Stimulated activated CD4-positive, alpha-beta T cell treated with anti-CD3 and anti-CD28 coated beads, Interleukin-2, amount 100 ng/mL, for 4 hours (primary cell): ENCODE measurements at places on chromosomes 13 and 19.

- no peak for DNase-seq
Observed at GRCh38 chr13:108786456-108787200, 157.2 kb downstream of the MYO16 start.

DNA sequence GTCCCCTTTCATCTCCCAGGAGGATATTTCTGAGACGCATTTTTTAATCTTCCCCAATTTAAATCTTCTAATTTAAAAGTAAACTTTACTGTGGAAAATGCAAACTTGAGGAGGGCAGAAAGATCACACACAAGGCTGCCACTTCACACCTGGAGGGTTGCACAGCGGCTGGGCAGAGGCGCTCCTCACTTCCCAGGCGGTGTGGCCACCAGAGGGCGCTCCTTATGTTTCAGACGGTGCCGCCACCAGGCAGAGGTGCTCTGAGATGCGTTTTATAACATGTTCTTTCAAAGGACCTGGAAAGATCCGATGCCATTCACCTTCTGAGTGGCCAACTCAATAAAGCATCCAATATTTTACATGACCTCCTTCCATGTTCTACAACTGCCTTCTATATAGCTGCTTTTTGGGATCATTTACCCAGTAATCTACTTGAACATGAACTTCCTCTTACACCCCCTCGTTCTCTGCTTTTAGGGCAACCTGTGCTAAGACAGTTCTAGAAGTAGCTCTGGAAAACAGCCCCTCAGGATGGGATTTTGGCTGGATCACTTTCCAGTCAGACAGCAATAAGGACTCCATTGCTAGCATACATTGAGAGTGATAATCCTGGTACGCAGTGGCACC, 14.8 kb upstream of the MTUS2 start:
- DNase-seq: no peak

- no peak for DNase-seq
Observed at GRCh38 chr13:91618315-91618714, 219.9 kb downstream of the GPC5 start.

DNA sequence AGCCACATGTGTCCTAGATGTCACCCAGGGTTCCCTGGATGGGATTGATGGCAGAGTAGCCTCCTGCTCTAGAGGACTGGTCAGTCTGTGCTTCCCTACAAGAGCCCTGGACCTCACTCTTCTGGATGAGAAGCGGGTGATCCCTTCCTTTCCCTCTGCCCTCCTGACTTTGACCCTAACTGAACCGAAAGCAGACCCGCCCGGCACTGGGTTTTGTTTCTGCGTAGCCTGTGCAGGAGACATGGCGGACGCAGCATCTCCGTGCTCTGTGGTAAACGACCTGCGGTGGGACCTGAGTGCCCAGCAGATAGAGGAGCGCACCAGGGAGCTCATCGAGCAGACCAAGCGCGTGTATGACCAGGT, 4.9 kb downstream of the THOP1 start:
- DNase-seq: no peak

- no peak for DNase-seq
Observed at GRCh38 chr13:19596960-19597361, 35.6 kb upstream of the TPTE2 start.

DNA sequence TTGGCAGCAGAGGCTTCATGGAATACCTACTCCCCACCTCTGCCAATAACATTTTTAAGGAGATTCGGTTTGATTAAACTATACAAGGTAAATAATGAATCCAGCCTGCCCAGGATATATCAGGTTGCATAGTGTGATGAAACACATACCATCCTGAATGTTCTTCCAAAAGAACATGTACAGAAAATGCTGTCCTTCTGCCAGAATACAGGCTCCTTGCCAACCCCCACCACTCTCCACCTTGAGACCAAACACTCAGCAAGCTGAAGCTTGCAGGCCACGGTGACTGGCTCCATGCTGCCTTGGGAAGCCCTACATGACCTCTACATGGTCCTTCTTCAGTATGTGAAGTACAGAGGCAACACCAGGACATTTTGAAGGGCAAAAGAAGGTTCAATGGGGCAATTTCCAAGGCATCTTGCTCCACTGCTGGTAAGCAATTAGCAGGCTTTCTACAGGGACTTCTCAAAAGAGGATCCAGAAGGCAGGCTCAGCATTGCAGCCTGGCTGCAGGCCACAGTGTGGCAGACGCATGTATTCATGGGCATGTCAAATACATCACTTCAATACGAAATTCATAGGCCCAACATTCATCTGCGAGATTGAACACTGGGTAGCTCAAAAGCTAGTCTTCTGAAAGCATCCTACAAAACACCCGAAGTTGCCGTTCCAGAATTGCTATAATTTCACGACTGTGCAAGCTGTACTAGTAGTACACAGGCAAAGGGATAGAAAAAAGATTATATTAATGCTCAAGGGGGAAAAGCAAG, 62.4 kb upstream of the SERP2 start:
- no peak for DNase-seq

GRCh38 chr13:112680741-112681360, 9.0 kb upstream of the ATP11A start:
- no peak for DNase-seq

DNA sequence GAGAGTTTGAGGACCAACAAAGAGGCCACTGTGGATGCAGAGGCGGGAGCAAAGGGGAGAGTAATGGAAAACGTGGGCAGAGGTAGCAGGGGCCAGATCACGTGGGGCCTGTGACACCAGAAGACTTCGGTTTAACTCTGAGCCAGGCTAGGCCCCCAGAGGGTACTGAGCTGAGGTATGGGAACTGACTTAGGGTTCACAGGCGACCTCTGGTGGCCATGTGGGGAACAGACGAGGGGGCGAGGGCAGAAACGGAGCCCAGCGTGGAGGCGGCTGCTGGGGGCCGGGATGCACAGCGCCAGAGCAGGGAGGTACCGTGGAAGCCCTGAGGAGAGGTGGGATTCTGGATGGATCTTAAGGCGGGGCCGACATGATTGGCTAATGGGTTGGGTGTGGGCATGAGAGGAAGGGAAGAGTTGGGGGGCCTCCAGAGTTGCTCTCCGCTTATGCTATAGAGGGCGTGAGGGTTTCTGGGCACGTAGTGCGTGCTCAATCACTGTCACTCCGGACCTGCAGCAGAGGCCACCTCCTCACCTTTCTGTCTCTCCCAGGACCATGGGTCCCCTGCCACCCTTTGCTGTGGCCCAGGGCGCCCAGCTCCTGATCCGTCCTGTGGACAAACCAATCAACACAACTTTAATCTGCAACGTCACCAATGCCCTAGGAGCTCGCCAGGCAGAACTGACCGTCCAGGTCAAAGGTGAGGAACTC, 13.7 kb downstream of the PVR start:
- peak; percentile 54 for DNase-seq

- DNase-seq: no peak
Observed at GRCh38 chr19:10306327-10306726, 3.3 kb downstream of the ZGLP1 start.

DNA sequence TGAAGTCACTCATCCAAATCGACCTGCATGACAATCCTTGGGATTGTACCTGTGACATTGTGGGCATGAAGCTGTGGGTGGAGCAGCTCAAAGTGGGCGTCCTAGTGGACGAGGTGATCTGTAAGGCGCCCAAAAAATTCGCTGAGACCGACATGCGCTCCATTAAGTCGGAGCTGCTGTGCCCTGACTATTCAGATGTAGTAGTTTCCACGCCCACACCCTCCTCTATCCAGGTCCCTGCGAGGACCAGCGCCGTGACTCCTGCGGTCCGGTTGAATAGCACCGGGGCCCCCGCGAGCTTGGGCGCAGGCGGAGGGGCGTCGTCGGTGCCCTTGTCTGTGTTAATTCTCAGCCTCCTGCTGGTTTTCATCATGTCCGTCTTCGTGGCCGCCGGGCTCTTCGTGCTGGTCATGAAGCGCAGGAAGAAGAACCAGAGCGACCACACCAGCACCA, 5.9 kb downstream of the SLITRK5 start:
- DNase-seq: no peak

GRCh38 chr19:20235156-20235555, 68.1 kb downstream of the ZNF486 start:
- no peak for DNase-seq

DNA sequence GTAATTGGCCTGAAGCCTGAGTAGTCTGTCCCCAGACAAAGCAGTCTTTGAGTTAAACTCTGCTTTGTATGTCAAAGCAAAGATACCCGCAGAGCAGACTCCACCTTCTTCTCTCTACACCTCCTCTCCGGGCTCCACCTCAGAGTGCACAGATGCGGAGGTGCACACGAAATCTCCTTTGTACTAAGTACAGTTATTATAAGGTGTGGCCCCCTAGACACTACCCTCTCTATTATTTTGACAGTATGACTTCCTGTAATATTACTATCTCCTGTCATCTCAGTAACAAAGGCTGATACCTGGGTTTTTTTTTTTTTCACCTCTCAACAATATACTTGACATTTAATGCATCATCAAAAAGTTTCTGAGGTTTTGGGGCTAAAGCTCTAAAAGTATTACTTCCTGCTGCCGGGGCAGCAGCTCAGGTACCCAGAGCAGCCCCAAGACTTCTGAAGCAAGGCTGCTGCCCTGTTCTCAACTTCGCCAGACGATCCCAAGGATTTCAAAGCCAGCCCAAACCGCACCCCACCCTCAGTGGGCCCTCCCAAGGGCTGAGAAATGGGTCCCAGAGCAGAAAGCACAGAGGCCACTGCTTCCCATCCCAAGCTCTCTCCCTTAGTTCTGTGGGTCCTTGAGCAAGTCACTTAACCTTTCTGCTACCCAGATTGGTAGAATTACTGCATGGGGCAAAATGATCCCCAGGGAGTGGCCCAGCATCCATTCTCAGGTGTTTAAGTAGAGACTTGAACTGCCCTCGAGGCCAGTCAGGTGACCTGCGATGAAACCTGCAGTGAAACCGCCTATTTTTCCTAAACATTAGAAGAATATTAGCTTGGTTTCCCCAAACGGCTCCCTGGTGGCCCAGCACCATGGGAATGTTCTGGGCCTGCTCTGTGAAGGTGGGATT, 180.6 kb downstream of the FOXO1 start:
- DNase-seq: peak; percentile 46

GRCh38 chr13:52739468-52740071, at the start of gene CNMD:
Gene CNMD (minus strand): TSS chr13:52739820. CDS start chr13:52739701, 119 bp downstream.
- DNase-seq: no peak

DNA sequence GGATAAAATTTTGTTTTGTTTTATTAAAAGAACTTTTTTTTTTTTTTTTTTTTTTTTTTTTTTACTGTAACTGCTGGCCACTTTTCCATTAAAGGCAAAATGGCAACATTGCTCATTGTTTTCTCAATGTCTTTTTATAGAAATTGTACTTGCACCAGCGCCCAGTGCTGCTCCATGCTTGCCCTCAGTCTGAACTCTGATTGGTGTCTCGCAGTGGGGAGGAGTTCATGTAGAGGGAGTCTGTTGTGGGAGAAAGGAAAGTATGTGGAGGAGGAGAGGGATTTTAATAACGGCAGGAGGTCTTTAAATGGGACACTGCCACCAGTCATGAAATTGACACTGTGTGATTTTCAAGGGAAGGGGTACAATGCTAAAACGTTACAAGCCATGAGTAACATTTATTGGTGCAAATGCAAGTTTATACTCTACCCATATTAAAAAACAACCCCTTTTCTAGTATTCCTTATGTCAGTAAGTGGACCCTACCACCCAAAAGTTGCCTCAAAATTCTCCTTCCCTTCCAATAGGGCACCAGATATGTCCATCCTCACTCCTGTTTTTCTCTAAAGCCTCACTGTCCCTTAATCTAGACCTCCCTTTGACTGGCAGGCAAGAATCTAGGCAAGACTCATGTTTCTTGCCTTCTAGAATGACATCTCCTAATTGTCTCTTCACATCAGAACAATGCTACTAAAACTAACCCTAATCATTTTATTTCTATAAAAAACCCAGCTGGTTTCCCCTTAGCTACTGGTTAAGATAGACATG, 3.2 kb downstream of the RASL11A start:
- no peak for DNase-seq

DNA sequence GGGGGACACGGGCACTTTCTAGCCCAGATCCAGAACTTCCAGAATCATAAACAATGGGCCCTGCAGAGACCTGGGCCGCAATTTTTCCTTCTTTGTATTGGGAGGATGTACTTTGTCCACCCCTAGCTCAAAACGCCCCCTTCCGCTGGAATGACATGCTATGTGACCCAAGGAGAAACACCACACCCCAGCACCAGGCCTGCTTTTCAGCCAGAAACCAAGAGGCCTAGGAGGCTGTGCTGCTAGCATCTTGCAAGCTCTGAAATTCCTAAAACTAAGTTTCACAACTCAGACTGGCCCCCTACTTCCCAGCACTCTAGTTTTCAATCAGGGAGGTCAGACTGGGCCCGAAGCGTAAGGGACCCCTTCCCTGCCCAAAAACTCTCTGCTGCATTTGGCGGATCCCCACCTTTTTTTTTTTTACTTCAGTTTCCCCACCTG, 538 bp downstream of the LSM4 start:
- DNase-seq: no peak

DNA sequence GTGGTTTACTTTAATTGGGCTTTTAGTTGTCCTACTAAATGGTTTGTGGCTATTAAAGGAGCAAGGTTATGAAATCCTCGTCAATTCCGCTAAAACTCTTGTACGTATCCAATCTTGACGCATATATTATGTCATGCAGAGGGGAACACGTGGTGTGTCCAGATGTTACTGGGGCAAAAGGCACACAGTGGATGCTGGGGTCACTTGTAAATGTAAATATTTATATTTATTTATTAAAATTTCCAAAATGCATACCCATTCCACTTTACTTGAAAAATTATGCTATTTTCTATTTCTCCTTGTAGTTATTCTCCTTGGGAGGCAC, 36.7 kb upstream of the SLC46A3 start:
- no peak for DNase-seq

DNA sequence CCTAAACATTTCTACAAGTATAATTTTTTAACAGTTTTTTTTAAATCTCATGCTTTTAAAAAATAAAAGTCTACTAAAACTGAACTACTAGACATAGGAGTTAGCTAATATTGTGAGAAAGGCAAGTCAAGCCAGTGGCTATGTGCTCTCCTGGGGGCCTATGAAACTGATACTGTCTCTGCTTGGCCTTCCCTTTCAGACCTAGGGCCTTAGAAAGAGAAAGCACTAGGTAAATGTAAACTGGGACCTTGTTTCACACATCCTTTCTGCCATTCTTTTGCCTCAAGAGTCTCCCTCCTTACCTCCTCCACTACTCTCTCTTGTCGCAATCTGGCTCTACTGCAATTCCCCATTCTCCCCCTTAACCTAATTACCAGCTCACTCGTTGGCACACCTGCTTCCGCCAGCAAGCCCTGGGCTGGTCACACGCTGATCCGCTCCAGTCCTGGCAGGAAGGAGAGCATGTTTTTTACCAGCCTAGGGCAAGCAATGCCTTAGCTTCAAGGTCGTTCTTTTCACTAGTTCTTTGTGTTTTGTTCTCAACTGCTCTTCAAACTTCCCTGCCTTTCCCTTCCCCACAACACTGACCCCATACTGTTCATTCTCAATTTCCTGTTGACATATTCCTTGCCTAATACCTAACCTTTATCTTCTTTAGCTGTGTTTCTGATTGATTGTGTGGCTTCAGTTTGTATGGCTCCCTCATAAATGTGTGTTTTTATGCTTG, 23.1 kb downstream of the TBC1D4 start:
- DNase-seq: no peak

GRCh38 chr19:7492142-7492541, 3.3 kb upstream of the PEX11G start:
- no peak for DNase-seq

- DNase-seq: no peak
Observed at GRCh38 chr13:113402471-113403254, 38.7 kb upstream of the GRTP1 start.

GRCh38 chr19:44942067-44942571, at the start of gene APOC4:
Gene APOC4 (plus strand): TSS chr19:44942237. CDS start chr19:44942278, 41 bp downstream.
- no peak for DNase-seq
